Vagina (tissue), 2 donors: ENCODE measurements at places on chromosomes 2 and 18. TPM values are rescaled to one million over a fixed set of nuclear protein-coding genes. Genes with fewer than 3 reads are reported as not detected.

- DNase-seq: no peak
Measured at GRCh38 chr18:3449512-3450011, 410 bp upstream of the TGIF1 start.

GRCh38 chr18:58495634-58496033 is 133.3 kb downstream of the ALPK2 start:
- no peak for DNase-seq

Gene SNRNP200
- total RNA-seq: 129 TPM

Gene MYO3B
- total RNA-seq: 0.49 TPM

GRCh38 chr2:44086629-44087028 is 82.0 kb upstream of the PPM1B start:
- DNase-seq: no peak

DNA sequence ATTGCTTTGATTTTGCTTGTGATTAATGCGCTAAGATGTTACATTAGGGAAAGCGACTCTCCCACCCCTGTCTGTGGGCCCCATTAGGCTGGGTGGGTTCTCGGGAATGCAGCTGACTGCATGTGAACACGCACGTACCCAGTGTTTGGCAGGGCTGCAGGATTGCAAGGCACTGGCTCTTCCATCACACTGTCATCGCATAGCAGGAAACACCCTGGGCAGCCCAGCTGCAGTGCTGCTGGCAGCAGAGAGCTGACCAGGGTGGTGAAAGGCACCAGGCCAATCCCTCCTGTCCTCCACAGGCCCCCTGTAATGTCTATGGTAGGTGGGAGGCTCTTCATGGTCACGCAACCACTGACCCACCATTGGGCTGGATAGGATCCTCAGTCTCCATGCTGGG is 34.4 kb upstream of the FZD7 start:
- no peak for DNase-seq

DNA sequence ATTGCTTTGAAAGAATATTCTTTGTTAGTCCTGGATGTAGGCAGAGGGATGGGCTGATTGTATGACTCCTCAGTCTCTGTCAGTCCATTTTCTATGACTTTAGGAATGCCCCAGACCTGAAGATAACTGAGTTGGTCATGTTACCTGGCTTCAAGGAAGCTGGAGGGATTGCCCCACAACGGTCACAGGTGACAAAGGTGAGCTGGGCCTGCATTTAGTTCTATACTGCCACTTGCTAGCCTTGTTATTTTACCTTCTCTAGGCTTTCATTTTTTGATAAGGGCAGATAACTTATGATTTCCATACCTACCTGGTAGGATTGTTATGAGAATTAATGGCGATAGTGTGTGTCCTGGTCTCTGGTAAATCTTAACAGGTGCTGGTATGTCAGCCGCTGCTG is 260.1 kb downstream of the PRKCE start:
- no peak for DNase-seq

GRCh38 chr18:61690418-61691138 is 202.2 kb downstream of the RNF152 start:
- no peak for DNase-seq

DNA sequence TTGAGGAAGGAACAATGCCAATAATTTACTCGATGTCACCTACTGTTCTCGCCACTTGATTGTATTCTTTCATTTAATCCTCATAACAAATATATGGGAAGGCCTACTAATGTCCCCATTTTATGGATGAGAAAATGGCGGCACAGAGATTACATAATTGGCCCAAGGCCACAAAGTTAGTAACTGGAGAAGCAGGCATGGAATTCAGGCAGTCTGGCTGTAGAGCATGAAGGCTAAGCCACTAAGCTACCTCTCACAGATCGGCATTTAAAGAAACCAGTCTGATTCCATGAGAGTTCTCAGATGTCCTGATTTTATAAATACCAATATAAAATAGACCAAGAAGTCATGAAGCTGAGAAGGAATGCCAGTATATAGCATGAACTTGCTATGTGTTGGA is 121.8 kb upstream of the EPAS1 start:
- no peak for DNase-seq

DNA sequence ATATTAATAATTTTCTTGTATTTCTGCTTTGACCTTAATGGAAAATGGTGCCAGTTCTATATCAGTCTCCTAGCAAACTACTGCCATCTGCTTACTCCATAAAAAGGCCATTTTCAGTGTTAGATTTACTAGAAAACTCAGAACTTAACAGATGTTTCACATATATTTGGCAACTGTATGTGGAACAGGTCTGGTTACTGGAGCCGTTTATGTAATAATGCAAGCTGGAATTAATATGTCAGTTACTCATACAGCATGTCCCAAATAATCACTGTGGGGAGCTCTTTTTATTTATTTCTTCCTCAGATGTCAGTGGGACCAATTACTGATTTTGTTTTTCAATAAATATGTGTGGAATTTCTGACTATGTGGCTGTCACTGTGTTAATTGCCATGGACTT is 1247.6 kb downstream of the CNTNAP5 start:
- no peak for DNase-seq

- no peak for DNase-seq
Measured at GRCh38 chr2:144331674-144332355, 188.1 kb downstream of the ZEB2 start.

GRCh38 chr2:135198481-135198880 is 146.4 kb downstream of the RAB3GAP1 start:
- DNase-seq: no peak

Gene ZNF521
- 18.7 TPM for total RNA-seq

Gene DNAJC5G
- total RNA-seq: 1.5 TPM

Gene GPR148
- total RNA-seq: not detected

DNA sequence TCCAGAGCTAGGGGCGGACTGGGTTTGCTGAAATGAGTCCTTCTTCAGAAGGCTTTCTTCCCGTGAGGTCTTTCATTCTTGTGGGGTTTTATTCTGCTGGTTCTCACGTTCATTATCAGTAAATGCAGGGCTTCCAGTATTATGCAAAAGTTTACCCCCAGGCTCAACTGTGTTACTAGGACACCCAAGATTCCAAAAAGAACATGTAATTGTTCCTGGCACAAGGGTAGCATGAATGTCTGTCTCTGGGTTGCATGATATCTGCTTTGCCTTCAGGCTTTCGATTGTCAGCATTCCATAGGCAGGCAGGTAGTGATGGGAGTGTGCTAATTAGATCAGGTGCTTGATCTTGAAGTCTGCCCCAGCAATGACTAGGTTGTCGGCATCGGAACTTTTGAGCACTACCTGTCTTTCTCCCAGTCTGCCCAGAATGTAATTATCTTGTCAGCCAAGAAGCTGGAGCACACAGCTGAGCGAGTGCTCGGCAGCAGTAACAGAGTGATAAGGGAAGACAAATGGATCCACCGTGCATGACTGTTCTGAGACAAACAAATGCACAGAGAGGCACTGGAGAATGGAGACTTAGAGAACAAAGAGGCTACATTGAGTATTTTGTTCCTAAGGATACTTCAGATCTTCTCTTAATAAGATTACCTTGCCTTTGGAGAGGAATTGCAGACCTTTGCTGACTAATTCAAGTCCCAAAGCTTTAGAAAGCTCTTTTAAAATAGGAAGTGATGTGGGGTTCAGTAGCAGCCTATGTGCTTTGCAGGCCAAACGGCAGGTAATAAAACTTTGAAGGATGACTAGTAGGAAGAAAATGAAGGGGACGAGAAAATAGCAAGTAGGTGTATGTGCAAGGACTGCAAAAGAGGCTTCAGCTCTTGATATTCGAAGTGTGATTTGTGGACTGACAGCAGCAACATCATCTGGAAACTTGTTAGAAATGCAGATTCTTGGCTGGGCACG is 41.9 kb downstream of the ITGB6 start:
- DNase-seq: no peak

DNA sequence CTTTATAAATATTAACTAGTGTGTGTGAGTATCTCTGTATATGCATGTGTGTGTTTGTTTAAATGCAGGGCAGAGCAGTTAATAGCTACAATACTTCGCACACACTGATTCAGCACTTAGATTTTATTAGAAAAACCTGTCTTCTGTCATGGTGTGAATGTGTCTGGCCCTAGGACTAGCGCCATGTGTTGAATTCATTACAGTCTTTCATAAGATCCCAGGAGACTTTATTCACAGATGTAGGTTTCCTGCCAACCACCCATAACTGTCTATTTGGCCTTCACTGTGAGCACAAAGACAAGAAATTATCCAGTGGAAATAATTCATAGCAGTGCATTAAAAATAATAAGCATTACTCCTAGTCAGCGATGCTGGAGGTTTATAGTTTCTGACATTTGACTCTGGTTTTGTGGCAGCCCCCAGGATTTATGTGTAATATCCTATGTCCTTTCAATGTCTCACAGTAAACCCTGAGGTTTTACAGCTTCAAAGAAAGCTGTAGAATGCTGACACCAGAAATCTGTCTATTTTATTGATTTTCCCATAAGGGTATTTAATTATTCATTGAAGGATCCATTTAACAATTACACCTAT is 93.9 kb downstream of the ZNF804A start:
- no peak for DNase-seq

DNA sequence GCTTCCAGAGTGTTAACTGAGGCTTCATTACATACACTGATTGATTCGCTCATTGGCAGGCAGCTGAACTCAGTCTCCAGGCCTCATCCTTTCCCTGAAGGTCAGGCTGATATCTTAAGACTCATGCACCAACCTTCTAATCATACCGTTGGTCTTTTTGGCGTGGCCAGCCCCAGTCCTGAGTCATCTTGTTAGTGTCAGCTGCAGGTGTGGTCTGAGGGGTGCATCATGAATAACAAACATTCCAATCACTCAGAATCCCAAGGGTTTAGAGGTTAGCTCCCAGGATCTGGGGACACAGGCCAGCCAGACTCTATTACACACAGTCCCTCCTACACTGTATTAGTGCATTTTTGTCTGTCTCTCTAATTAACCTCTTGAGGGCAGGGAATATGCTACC is 271.5 kb downstream of the HRH4 start:
- no peak for DNase-seq
